Mesenteric fat pad (tissue), 1 donor: ENCODE measurements at places on chromosomes 13 and 19.

- DNase-seq: no peak
Observed at GRCh38 chr19:45276284-45276687, 25.2 kb downstream of the MARK4 start.

DNA sequence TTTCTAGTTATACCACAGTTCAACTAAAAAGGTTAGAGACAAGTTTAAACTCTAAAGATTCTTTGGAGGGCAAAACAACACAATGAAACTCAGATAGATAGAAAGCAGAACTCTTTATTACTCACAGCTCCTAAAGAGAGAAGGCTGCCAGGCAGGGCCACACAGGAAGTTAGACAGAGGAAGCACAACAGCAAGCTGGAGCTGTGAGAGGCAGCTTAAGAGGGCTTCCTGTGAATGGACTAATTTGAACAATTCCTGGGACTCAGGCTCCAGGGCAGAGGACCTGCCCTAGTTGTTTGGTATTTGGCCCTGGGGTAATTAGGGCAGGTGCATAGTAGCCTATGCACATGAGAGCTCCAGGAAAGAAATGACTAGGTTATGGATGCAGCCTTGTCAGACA, 803.6 kb downstream of the DIAPH3 start:
- DNase-seq: no peak

DNA sequence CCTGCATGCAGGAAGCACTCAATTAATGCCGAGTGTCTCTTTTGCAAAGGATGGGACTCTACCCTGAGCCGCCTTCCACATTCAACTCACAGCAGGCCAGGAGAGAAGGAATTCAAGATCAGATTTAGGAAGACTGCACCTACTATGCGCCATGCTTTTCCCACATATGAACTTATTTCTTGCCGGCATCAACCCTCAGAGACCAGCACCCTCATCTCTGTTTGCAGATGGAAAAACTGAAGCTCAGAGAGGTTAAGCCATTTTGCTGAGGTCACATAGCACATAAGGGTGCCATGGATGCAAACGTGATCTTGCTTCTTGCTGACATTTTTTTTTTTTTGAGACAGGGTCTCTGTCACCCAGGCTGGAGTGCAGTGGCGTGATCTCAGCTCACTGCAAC, 14.2 kb upstream of the SEMA6B start:
- DNase-seq: no peak

DNA sequence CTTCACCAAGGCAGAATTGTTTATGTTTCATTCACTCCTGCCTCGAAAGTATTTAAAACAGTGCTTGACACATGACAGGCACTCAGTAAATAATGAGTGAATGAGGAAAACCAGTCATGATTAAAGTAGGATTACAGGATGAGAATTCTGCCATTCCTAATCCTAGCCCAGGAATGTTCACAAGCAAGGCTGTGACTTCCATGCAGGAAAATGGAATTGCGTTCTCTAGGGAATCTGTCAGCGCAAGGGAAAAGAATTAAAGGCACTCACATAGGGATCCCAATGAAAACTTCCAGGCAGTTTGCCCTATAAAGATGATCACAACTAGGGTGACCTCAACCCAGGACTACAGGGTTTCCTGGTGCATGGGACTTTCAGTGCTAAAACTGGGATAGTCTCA, 143.4 kb downstream of the CYSLTR2 start:
- no peak for DNase-seq

DNA sequence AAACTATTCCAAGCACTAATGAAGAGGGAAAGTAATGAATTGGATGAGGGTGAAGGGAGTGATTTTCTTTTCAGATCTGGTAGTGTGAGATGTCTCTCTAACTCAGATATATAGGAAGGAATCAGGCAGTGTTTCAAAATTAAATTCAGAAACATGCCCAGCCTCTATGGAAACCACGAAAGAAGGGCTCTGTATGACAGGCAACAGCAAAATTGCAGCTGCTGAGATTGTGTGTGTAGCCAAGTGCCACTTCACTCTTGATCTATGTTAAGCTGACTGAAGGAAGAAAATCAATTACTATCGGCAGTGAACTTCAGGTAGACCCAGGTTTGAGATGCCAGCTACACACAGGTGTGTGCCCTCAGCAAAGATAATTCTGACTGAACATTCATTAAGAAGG, 387.4 kb downstream of the PCDH9 start:
- DNase-seq: no peak
